ENCODE measurements at places on chromosomes 13 and 19.

DNA sequence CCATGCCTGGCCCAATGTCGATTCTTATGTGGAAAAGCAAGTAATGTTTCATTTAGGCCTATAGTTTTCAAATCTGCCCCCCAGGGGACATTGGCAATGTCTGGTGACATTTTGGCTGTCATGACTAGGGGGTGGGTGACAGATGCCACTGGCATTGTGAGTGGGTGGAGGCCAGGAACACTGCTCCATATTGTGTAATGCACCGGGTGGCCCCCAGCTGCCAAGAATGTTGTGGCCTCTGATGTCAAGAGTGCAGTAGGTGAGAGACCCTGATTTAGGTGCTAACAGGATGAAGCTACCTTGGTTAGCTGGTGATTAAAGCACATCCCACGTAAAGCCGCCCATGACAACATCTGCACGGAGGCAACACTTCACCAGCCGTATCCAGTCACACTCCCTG is 10.8 kb downstream of the C19orf44 start:
- DNase-seq = no peak

DNA sequence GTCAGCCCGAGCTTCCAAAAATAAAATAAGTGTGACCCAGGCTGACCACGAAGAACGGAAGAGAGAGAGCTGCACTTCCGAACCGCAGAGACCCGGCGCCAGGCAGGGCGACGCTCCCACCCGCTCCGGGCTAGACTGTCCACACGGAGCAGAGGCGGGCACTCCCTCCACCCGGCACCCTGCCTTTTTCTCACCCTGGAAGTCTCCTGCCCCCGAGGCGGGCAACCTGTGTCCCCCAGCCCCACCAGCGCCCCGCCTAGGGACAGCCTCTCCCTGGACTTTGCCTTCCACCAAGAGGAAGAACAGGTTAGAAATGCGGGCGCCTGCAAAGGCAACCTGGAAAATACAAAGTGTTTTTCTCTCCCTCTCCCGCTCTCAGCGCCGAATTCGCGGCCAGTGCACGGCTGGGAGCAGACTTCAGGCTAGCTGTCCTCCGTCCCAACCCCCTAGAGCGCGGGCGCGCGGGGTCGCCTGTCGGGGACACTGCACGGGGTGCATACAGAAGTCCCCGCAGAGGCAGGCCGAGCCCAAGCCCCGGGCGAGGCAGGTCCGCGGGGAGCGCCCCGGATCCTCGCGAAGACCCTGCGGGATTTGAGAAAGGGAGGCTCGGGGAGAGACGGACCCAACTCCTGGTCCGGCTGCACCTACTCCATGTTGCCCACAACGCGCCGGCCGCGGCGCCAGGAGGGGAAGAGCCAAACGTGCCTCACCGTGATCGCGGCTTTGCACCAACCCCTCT is 845 bp downstream of the SPRY2 start:
- DNase-seq = peak; percentile 63

DNA sequence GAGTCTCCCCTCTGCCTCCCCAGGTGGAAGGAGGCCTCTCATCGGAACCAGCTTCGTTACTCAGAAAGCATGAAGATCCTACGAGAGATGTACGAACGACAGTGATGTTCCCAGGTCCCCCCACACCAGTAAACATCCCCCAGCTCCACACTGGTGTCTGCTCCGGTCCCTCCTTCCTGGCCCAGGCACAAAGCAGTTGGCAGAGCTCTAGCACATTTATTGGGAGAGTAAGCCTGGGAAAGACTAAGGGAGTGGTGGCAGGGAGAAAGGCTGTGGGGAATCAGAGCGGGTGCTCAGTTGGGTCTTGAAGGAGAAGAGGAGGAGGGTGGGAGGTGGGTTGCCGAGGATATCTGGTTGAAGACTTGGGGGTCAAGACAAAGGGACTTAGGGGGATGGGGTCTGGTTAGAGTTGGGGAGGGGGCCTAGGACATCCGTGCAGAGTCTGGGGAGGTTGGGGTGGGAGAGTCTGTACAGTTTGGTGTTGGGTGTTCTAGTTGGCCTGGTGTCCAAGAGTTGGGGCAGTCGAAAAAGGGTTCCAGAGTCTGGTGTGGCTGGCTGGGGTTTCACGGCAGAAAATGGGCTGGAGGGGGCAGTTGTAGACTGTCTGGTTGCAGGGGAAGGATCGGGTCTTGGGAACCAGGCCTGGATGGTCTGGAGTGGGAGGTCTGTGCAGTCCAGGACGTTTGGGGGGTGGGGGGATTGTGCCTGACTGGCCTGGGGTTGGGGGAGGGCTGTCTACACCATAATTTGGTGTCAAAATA is 2.3 kb downstream of the HSPB6 start:
- no peak for DNase-seq

DNA sequence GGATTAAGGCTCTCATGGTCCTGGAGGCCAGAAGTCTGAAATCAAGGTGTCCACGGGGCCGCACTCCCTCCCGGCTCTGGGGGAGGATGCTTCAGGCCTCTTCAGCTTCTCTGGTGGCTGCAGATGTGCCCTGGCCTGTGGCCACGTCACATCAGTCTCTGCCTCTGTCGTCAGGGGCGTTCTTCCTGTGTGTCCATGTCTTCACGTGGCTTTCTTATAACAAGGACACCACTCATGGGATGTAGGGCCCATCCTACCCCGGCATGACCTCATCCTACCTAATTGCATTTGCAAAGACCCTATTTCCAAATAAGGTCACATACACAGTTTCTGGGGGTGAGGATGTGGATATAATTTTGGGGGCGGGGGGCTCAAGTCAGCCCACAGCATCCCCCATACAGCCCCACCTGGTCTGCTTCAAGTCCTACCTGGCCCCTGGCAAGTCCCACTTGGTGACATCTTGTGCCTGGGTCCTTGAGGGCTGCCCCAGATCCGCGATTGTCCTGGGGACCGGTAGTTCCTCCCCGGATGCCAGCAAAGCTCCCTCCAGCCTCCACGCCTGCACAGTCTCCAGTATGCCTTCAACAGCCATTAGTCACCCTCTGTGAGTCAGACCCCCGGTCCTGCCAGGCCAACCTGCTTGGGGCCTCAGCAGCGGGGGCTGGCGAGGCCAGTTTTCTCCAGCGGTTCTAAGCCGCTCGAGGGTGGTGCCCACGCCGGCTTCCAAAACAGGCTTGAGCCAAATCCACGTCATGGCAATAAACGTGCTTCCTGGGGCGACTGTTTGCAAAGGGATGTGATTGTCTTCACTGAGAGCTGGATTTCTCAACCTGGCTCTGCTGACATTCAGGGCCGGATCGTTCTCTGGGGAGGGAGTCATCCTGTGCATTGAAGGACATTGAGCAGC is 32.2 kb downstream of the MYO9B start:
- DNase-seq = no peak

Data from hematopoietic multipotent progenitor cell treated with erythropoietin and hydrocortisone succinate and interleukin-3 and kit ligand, for 6 days (in vitro differentiated cells).